ENCODE measurements at places on chromosomes 13 and 19. TPM values are rescaled to one million over a fixed set of nuclear protein-coding genes. Genes with fewer than 3 reads are reported as not detected.

Gene CERS4
- 86.0 TPM for polyA plus RNA-seq

Gene ZNF285
- 3.4 TPM for polyA plus RNA-seq

Gene IGFL1
- polyA plus RNA-seq, result not detected

Gene SCGB2B2
- polyA plus RNA-seq, result not detected

Gene KRTDAP
- 0.97 TPM for polyA plus RNA-seq

Gene URAD
- 38.1 TPM for polyA plus RNA-seq

Gene AP1M2
- 67.4 TPM for polyA plus RNA-seq
